ENCODE measurements at places on chromosomes 3 and 15.

DNA sequence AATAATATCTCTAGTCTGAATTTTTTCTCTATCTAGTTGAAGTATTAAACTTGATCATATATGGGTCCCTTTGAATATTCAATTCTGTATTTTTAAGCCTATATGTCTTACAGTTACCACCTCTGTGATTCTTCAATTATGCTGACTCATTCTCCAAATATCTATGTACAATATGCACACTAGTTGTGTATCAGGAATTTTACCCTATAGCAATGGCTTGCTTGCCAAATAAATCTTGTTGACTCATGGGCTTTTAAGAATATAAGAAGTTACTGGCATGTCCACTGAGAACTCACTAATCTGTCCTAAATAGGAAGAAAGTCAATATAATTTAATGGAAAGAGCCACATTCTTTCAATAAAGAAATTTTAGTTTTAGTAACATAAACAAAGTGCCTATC, 656.3 kb downstream of the RBMS3 start:
- no peak for DNase-seq

DNA sequence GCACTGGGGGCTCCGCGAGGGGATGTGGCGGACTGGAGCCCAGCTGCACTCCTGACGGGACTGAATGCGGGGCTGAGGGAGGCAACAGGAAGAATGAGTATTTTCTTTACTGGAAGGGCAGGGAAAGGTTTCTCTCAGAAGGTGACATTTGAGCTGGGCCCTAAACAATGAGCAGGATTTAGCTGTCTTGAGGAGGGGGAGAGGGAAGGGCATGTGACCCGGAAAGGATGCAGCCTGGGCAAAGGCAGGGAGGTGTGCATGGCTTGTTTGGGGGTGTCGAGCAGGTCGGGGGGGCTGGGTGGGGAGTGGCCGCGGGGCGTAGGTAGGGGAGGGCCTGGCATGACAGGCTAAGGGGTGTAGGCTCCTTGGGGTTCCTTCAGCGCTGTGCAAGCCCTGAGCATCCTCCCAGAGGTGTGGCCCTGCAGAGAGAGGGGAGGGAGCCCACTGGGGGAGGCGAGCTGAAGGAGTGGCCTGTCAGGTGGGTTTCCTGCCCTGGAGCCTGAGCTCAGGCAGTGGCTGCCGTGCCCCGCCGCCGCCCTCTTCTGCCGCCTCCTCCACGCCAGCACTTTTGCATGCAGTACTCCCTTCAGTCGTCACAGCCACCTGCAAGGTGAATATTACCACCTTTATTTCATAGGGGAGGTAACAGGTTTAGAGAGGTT, 17.2 kb upstream of the ANKDD1A start:
- DNase-seq = no peak

GRCh38 chr3:12938258-12938711, 96.9 kb upstream of the RPL32 start:
- DNase-seq = no peak

GRCh38 chr3:187709155-187709554, 6.8 kb upstream of the RTP2 start:
- DNase-seq = no peak

- no peak for DNase-seq
Measured at GRCh38 chr15:29065571-29065970, 179.8 kb downstream of the APBA2 start.

- no peak for DNase-seq
Measured at GRCh38 chr3:107468782-107469181, 54.0 kb upstream of the BBX start.

DNA sequence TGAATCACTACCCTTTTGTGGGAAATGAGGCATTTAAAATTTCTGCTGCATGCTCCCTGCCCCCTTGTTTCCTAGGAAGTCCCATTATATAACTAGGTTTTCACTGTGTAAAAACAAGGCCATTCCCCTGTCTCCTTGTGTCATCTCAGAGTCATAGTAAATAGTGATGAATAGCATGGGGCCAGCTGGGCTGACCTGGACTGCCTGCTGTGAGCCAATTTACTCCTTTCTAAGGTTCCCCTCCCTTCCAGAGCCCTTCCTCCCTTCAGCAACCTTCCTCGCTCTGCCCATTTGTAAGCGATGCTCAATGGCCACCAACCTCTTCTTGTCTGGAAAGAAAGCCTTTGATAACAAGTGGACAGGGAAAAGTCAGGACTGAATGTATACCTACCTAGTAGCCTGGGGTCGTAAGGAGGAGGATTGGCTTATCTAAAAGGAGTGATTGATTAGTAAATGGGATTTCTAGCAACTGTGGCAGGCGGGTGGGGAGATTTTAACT, 11.7 kb downstream of the ITGA11 start:
- no peak for DNase-seq

GRCh38 chr3:101120039-101120438, 126.8 kb upstream of the ABI3BP start:
- DNase-seq = no peak

GRCh38 chr15:34318277-34319079, 19.1 kb downstream of the SLC12A6 start:
- DNase-seq = no peak

- DNase-seq = no peak
Measured at GRCh38 chr3:14275962-14276909, 97.6 kb downstream of the LSM3 start.

DNA sequence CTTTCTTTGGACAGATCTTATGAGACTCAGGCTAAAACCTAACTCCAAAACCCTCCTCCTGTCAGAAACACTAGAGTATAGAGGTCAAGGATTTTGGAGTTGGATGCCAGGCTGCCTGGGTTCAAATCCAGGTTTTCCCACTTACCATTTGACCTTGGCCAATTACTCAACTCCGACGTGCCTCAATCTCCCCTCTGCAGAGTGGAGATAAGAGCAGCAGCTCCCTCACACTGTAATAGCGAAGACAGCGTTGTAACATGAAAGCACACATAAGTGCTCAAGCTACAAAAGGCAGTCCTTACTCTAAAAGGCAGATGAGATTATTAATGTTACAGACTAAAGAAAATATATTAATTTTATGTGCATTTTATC, 90.1 kb downstream of the IGF2BP2 start:
- no peak for DNase-seq

DNA sequence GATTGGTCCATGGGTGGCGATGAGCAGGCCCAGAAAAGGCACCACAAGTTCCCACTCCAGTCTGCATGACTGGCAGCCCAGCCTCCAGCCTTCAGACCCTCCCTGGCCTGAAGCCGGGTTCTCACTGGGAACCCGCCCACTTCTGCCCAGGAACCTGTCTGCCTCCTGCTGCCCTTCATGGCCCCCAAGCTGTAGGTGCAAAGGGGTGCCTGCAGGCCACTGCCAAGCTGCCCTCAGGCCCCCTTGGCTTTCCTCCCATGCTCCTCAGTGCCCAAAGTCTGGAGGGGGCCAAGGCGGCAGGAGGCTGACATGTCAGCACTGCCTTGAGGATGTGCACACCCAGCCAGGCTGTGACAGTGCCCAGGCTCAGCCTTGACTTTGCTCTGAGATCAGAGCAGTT, 488.5 kb upstream of the THBS1 start:
- DNase-seq = no peak

GRCh38 chr3:55819005-55819404, 331.9 kb upstream of the WNT5A start:
- DNase-seq = no peak

- DNase-seq = no peak
Measured at GRCh38 chr15:49492830-49493229, 69.8 kb downstream of the FGF7 start.

DNA sequence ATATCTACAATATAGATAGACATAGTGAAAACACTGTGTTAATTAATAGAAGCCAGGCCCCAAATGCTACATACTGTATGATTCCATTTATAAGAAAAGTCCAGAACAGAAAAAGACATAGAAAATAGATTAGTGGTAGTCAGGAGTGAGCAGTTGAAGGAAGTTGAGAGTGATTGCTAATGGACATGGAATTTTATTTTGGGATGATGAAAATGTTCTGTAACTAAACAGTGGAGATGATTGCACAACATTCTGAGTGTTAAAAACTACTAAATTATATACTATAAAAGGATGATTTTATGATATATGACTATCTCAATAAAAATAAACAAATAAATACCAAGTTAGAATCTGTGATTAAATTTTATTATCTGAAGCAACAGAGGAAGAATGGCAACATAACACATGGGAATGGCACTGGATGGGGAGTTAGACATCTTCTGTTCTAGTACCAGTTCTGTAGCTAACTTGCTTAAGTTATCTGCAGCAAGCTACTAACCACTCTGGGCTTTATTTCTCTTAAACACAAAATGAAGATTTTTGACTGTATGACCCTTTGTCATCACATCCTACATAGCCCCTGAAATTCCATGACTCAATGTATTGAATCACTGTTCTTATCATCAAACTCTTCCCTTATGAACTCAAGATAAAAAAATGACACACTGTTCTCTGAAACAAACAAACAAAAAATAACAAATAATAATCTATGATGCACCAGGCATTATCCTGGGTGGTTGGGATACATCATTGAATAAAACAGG, 612.7 kb downstream of the TBL1XR1 start:
- DNase-seq = no peak

GRCh38 chr15:25894371-25894902, 31.3 kb upstream of the ATP10A start:
- DNase-seq = no peak

DNA sequence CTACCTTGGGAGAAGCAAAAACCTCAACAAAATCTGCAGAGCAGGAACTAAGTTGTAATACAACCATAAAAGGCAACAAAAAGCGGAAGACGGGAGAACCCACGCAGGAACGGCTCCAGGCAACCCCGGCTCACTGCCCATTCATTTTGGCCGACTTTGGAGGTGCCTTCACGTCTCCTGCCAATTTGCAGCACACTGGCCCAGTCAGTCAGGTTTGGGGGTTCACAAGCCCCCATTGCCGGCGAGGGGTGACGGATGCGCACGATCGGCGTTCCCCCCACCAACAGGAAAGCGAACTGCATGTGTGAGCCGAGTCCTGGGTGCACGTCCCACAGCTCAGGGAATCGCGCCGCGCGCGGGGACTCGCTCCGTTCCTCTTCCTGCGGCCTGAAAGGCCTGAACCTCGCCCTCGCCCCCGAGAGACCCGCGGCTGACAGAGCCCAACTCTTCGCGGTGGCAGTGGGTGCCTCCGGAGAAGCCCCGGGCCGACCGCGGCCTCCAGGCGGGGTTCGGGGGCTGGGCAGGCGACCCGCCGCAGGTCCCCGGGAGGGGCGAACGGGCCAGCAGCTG, 463 bp downstream of the TERC start:
- no peak for DNase-seq

DNA sequence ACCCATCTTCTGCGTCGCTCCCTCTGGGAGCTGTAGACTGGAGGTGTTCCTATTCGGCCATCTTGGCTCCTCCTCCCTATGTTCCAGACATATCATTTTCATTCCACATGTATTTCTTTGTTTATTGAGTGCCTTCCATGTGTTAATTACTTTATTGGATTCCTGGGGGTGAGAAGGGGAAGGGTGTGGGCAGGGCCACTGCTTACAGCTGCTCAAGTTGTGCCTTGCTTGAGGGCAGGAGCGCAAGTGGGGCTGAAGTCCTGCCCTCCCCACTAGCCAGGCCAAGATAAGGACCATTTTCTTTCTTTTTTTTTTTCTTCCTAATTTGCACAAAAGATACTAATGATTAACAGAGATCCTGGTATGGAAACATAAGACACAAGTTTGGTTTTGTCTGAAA, 224.8 kb downstream of the LPP start:
- DNase-seq = no peak

- DNase-seq = no peak
Measured at GRCh38 chr3:114668099-114668498, 374.3 kb downstream of the TIGIT start.

GRCh38 chr15:64596701-64597476, 136.5 kb downstream of the ZNF609 start:
- no peak for DNase-seq
